Mesothelial cell of epicardium (in vitro differentiated cells): ENCODE measurements at places on chromosomes 4 and X. TPM values are rescaled to one million over a fixed set of nuclear protein-coding genes. Genes with fewer than 3 reads are reported as not detected.

DNA sequence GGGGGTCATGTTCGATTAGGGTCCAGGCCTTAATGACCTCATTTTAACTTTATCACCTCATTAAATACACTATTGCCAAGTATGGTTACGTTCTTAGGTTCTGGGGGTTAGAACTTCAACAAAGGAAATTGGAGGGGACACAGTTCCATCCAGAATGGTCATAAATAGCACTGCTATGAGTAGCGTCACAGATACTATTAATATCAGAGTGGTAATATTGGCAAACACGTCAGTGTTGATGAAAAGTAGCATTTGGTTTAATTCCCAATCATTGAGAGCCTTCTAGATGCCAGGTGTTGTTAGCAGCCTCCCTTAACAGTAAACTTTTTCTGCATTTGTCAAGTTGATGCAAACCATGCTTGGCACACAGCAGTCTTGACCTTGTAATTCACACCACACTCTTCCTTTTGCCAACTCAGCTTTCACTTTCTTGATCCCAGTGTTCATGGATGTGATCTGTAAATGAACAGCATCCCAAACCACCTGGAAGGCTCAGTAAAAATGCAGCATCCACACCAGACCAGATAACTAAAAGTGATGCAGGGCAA, 912.5 kb upstream of the TENM3 start:
- no peak for DNase-seq

DNA sequence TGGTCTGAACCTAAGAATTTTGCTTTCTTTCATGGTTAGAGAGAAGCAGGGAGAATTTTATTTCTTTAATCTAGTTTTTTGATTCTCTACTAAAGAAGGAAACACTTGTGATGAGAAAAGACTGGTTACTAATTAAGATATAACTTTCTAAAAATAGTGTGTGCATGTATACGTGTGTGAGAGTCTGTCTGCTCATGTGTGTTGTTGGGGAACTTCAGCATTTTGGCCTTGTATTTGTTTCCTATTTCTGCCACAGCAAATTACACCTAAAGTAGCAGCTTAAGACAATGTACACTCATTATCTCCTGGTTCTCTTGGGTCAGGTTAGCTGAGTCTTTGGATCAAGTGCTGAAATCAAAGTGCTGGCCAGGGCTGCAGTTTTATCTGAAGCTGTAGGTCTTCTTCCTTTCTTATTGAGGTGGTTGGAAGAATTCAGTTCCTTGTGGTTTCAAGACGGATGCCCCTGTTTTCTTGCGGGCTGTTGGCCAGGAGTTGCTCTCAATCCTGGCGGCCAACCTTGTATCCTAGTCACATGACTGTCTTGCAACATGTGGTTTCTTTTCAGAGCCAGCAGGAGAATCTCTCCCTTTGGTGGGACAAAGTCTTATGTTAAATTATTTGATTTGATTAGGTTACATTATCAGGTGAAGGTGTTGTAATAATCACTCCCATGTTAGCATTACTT, 188.4 kb upstream of the CLNK start:
- DNase-seq = no peak

GRCh38 chr4:56512166-56512565, 6.6 kb downstream of the ARL9 start:
- no peak for DNase-seq

GRCh38 chr4:173731257-173731656, 201.2 kb upstream of the HAND2 start:
- DNase-seq = no peak

DNA sequence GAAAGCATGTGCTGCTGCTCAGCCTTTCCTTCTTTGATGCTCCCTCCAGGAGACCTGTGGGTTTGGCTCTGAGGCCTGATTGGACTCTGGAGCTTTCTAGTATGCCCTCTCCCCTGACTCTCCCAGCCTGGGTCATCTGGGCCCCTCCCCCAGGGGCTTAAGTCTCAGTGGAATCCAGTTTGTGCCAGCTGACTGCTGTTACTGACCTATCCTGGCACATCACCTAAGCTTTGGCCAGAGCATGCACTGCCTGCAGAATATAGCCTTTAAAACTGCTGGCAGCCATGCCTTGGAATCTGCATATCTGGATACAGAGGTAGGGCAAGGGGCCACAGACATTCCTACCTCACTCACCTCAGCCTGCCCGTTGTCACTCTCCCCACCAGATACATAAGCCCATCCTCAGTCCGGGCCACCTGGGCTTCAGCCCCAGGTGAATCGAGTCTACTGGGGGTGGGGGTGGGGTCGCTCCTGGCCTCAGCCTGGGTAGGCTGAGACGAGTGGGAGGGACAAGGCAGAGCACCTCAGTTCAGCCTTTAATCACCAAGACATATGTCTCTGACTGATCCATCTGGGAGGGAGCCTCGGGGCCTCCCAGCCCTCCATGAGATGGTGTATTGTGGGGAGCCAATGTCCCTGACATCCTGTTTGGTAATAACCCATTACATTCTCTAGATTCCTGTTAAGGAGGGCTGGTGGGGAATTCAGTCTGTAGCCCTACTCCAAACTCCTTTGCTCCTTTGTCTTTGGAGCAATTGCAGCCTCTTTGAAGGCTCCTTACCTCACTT, 61.2 kb downstream of the STARD8 start:
- no peak for DNase-seq

DNA sequence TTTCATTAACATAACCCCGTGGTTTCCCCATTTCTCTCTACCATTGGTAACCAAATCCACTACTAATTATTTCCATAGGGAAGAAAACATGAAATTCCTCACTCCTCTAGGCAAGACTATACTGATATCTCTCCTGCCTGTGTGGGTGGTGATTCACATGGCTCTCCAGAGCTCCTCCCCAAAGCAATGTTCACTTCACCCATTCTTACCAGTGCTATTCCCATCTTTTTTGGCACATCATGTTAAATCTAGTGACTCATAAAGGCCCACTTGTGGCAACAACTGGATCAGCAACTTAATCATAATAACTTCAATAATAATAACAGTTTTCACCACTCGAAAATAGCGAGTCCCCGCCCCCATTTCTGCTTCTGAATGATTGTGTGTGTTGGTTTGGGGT, 6.1 kb upstream of the HCCS start:
- DNase-seq = no peak

DNA sequence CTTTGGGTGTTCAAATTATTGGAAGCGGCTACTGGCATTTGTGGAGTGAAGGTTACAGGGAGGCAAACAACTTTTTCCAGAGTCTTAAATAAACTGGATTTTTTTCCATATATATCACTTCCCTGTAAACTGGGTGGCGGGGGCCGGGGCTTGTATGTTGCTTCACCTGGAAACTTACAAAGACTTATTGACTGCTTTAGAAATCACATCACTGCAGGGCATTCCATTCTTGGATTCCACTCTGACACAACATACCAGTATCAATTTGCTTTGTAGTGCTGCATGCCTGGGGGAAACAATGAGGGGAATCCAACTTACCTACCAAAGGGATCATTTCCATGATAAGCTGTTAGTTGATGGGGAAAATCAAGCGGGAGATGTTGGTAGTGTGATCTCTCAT, 21.7 kb upstream of the FAM156A start:
- DNase-seq = no peak

DNA sequence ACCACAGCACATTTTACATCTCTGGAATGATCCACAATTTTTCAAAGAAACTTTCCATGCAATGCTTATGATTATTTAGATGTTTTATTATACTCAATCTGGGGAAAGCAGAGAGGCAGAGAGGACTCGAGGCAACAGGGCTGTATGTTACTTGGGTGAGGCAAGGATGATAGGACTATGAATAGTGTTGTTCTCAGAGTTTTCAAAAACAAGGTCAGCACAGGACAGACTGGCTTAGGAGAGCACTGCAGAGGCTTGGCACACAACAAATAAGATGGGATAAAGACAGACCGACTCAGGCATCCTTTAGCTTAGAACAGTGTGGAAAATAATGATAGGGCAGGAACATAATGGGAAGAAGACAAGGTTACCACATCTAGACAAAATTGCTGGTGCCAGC, 65.4 kb downstream of the TMEM150C start:
- DNase-seq = no peak

The EGF gene
- total RNA-seq = 1.0 to 2.0 TPM (median 1.3 TPM) in 3 replicates

The ANKRD50 gene
- 72.0 to 76.5 TPM (median 73.1 TPM) in 3 replicates for total RNA-seq

The BCORL1 gene
- 27.7 to 28.9 TPM (median 28.0 TPM) in 3 replicates for total RNA-seq

The SLC26A1 gene
- 0.23 to 0.63 TPM (median 0.38 TPM) in 3 replicates for total RNA-seq

The AKAP14 gene
- total RNA-seq = not detected in 3 replicates

The MAGEA2 gene
- total RNA-seq = not detected in 3 replicates

The GRPR gene
- 1.7 to 2.1 TPM (median 2.1 TPM) in 3 replicates for total RNA-seq

The SUPT20HL2 gene
- total RNA-seq = not detected in 3 replicates

The ZNF674 gene
- 4.5 to 6.4 TPM (median 5.7 TPM) in 3 replicates for total RNA-seq
